ENCODE measurements at places on chromosomes 7 and 10.

DNA sequence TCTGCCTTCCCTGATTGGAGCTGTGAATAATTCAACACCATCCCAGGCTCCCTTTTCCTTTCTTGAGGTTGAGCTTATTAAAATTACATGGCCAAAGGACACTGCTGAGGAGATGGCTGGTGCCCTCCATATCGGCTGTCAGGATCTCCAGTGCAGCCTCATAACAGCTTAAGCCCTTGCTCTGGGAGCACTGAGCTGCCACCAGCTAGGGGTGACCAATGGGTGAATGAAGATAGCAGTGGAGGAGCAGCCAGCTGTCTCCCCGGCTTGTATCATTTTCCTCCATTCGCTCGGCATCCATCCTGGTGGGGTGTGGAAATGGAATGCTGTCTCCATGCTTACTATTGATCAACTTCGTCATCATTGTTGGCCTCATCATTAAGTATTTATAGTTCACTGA is 154.6 kb downstream of the TMEM178B start:
- DNase-seq, result no peak

DNA sequence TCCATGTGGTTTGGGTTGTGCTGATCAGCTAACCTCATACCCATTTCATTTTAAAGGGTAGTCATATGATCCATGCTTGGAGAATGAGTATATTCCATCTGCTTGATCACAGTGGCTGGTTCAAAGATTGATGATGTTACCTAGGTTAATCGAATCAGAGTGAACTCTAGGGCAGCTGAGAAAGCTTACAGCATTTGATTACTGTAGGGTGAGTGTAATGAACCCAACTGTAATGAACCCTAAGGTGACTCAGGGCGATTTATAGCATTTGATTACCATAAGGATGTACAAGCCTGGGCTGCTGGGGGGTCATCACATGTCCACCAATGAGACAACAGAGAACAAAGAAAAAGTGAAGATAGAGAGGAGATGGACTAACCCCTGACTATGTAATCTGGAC is 523.1 kb downstream of the ADRA2A start:
- no peak for DNase-seq

- no peak for DNase-seq
Measured at GRCh38 chr7:132177708-132178401, 398.4 kb downstream of the PLXNA4 start.

DNA sequence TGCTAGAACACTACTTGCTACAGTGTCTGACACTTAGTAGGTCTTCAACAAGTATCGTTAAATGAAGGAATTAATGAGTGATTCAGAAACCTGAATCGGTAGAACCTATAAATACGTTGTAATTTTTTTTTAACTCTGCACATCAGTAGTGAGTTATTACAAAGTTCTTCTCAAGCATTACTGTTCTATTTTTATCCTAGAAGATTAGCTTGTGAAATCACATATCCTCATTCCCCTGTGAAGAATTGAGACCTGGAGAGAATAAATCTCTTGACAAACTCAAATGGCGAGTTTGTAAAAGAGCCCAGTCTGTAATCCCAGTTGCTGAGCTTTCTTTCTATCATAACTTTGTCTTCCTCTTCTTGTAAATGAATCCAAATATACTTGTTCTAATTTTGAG is 34.7 kb downstream of the HYAL4 start:
- DNase-seq, result no peak

GRCh38 chr7:128799451-128799850 is 7.7 kb downstream of the CCDC136 start:
- DNase-seq, result no peak

DNA sequence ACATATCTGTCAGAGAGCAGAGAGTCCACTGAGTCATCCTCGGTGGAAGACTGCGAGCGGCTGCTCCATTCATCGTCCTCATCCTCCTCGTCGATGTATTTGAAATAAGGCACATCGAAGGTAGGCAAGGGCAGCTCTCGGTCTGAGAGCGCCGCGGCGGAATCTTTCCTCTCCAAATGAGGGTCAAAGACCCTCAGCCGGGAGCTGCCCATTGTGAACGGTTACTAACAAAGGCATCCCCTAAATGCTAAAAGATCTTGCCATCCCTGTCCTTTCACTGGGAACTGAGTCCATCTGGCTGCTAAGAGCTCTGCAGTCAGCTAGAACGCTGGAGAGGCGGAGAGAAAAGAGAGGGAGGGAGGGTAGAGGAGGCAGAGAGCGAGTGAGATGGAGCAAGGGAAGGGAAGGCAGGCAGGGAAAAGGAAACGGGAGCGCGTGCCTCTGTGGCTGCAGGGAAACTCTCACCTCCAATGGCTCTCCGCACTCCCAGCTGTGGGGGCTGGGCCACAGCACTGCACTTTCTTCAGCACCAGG is 163.4 kb downstream of the RAPGEF5 start:
- DNase-seq, result no peak

GRCh38 chr7:155724327-155725005 is 80.0 kb downstream of the RBM33 start:
- no peak for DNase-seq

GRCh38 chr7:22672846-22673680 is 53.9 kb upstream of the IL6 start:
- no peak for DNase-seq

GRCh38 chr10:124213899-124214510 is 120.6 kb upstream of the CHST15 start:
- no peak for DNase-seq

- no peak for DNase-seq
Measured at GRCh38 chr7:4797858-4798705, 22.7 kb downstream of the AP5Z1 start.

GRCh38 chr7:106520962-106521514 is 139.9 kb downstream of the CCDC71L start:
- no peak for DNase-seq

- DNase-seq, result no peak
Measured at GRCh38 chr7:31044529-31044928, 7.6 kb upstream of the ADCYAP1R1 start.

DNA sequence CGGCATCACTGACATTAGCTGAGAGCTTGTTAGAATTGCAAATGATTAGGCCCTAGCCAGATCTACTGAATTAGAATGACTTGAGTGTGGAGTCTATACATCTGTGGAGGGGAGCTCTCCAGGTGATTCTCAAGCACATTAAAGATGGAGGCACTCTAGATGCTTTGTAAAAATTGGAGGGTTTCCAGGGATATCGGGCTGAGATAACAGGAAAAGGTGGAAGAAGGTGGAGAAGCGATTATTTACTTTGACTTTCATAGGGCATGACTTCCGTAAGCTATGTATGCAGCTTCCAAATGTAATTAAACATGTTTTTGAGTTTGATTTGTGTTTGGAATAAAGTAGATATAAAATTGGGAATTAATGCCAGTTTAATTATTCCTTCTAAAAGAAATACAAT is 235.0 kb upstream of the PTN start:
- no peak for DNase-seq
